ENCODE measurements at places on chromosomes 1 and 21. TPM values are rescaled to one million over a fixed set of nuclear protein-coding genes. Genes with fewer than 3 reads are reported as not detected.

Gene IL19
- total RNA-seq = not detected

Gene OR13G1
- not detected for total RNA-seq

Gene TMEM79
- total RNA-seq = 0.88 TPM

Gene PALMD
- total RNA-seq = 5.6 TPM

Gene KRTAP21-2
- not detected for total RNA-seq

Gene CAPN8
- not detected for total RNA-seq

Gene YARS1
- total RNA-seq = 199 TPM

Gene ILDR2
- under 0.01 TPM for total RNA-seq

Gene S100A13
- total RNA-seq = 165 TPM

Gene STRIP1
- total RNA-seq = 51.0 TPM

Gene HSD3B1
- total RNA-seq = not detected

Gene SPATA21
- not detected for total RNA-seq

Gene TNFSF4
- total RNA-seq = 1.1 TPM

Gene KPRP
- total RNA-seq = not detected

Gene SZRD1
- total RNA-seq = 66.2 TPM

Gene GFI1
- total RNA-seq = under 0.01 TPM

Gene LY9
- total RNA-seq = not detected

Gene TAF1A
- 8.5 TPM for total RNA-seq
